Stimulated activated CD4-positive, alpha-beta T cell treated with anti-CD3 and anti-CD28 coated beads, Interleukin-1b, Interleukin-23, amount 100 ng/mL, for 24 hours (primary cell): ENCODE measurements at places on chromosomes 2 and 18.

DNA sequence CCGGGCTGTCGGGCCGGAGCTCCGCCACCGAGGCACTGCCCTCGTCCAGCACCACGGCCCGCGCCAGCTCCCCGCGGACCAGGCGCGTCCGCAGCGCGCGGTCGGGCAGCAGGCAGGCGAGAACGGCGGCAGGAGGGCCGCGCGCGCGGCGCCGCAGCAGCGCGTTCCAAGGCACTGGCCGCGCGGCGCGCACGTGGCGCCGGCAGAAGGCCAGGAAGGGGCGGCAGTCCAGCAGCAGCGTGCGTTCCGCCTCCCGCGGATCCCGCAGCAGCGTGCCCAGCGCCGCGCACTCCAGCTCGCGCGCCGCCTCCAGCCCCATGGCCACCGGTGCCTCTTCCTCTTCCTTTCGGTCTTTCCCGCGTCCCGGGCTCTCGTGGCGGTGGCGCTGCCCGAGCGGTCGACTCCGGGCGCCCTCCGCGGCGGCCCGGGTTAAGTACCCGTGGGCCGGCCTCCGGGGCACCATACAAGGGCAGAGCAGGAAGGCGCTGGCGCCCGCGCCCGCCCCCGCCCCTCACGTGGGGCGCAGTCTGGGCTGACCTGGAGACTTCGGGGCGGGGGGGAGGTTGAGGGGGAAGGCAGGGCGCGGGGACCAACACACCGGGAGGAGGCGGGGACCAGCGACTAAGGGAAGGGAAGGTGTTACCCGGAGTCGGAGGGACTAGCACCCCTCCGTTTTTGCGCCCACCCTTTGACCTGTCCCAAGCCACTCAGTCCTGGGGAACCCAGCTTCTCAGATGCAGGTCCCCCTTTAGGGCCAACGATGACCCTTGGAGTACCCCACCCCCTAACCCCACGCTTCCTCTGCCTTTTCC is at the start of gene DUSP2:
TSS of gene DUSP2 (minus strand) at position 405 of the 812 bp plus-strand sequence. CDS start at position 319, 86 bp downstream.
- peak; percentile 77 for DNase-seq

- DNase-seq, result no peak
Measured at GRCh38 chr2:233990261-233990798, 60.2 kb upstream of the SPP2 start.

DNA sequence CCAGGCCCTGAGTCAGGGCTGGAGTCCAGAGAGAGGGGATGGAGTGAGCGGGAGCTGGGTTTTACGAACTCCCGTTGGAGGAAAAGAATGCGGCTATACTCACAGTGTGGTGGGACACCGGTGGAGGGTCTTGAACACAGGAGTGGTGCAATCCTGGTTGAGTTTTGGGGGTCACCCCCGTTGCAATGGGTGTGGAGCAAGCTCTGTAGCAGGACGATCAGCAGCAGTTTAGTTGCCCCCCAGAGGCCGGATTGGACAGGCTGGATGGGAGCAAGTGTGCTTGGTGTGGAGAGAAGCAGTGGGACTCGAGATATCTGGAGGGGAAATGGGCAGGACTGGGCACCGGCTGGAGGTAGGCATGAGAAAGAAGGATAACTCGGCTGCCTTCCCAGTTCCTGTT is 72.3 kb upstream of the TWIST2 start:
- DNase-seq, result no peak

DNA sequence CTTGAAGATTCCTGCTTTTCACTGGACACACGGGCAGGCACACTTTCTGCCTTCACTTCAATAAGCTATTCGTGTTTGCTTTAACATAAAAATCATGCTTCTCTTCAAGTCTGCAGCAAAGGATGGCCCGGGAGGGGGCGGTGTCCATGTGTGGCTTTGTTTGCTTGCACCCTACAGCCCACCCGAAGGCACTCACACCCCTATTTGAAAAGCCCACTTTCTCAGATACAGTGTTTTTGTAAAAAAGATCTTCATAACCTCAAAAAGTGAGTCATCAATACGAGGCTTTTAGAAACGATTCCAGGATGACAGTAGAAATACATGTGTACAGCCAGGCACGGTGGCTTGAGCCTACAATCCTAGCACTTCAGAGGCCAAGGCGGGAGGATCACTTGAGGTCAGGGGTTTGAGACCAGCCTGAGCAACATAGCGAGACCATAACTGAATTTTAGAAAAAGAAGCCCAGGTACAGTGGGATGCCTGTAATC is 36.5 kb upstream of the HPCAL1 start:
- DNase-seq, result no peak

GRCh38 chr18:48374423-48375149 is 34.6 kb downstream of the ZBTB7C start:
- no peak for DNase-seq

- no peak for DNase-seq
Measured at GRCh38 chr2:169860149-169860548, 32.9 kb downstream of the UBR3 start.

DNA sequence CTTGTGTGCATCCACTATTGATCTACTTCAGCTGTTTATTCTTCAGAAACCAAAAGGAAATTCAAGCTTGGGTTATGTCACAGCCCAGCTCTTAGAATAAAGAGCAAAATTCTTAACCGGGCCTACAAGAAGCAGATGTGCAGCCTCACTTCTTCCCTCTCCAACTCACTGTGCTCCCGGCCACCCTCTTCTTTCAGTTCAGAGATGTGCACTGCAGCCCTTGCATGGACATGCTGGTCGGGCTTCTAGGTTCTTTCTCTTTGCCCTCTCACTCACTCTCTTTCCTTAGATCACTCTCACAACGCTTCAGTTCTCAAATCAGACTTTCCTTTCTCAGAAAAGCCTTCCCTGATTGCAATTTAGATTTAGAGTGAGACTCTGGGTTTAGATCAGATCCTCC is 104.1 kb downstream of the CHN1 start:
- no peak for DNase-seq

GRCh38 chr2:157627594-157628476 is 829 bp downstream of the ACVR1C start:
- peak; percentile 16 for DNase-seq

DNA sequence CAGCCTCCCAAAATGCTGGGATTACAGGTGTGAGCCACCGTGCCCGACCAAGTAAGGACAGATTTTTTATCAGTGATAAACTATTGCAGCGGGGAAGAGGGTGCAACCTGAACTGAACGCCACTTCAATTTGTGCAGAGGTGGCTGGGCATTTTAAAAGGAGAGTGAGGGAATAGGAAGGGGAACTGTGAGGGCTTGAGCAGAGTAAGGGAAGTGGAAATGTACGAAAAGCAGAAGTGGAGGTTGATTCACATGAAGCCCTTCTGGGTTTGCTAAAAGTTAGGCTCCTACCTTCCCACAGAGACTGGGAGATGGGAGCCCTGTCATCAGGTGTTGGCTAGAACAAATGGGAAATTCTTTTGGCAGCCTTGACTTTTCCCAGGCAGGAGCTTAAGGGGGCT is 6.1 kb downstream of the STK11IP start:
- DNase-seq, result no peak

DNA sequence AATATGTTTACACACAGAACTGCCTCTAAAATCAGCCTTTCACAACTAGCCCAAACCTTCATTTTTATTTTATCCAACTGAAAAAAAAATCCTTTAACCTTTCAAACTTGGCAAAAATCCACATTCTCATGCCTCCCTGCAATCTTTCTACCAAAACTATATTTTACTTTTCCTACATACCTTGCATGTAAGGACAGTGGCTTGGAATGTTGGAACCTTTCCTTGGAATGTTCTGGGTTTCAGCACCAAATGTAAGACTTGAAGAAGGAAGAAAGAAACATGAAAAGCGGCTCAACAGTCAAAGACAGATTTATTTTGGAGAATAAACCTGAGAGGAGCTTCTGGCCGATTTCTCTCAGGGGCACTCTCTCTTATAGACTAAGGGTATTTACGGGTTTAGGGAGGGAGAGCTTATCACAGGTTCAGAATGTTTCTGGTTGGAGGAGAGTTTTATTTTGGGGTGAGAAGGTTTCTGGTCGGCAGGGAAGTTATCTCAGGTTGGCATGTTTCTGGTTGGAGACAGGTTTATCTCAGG is 79.7 kb downstream of the RRM2 start:
- no peak for DNase-seq

DNA sequence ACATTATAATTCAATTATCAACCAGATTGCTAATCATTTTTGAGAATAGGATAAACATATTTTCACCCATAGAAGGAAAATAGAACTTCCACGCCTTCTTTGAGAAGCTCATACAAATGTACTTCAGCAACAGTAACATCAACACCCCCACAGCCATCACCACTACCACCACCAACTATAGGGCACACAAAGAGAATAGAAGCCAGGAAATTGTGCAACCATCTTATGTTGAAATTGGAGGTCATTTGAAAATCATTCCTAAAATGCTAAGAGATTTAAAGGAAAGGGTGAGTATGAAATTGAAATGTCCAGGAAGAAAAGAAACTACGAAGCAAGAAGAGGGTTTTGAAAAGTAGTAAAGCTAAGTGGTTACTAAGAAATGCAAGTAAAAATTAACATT is 563.4 kb downstream of the ZNF804A start:
- DNase-seq, result no peak

- DNase-seq, result no peak
Measured at GRCh38 chr2:150023044-150023443, 435.5 kb upstream of the MMADHC start.

- no peak for DNase-seq
Measured at GRCh38 chr2:206164261-206164862, 4.7 kb downstream of the EEF1B2 start.

DNA sequence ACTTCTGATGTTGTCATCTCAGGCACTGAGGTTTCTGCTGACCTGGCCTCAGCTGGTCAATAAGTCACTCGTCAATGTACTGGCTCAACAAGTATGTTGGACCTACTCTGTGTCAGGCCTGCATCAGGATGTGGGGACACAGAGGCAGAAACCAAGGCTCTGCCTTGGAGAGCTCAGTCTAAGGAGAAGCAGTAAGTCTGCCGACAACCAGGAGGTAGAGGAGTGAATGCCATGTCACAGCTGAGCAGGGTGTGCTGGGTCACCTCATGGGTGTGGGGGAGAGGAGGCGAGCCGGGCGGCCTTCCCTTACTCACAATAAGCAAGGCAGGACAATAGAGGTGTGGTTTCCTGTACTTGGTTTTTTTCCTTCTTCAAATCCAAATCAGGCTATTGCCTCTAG is 75.8 kb downstream of the COLEC12 start:
- no peak for DNase-seq

DNA sequence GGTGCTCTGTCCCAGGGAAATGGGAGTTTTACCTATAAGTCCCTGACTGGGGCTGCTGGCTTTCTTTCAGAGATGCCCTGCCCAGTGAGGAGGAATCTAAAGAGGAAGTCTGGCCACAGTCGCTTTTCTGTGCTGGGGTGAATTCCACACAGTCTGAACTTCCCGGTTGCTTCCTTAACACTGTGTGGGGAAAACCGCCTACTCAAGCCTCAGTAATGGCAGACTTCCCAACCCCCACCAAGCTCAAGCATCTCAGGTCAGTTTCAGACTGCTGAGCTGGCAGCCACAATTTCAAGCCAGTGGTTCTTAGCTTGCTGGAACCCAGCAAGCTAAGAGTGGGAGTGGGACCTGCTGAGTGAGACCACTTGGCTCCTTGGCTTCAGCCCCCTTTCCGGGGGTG is 54.9 kb downstream of the NUP35 start:
- DNase-seq, result no peak

GRCh38 chr2:76275788-76276187 is 565.1 kb upstream of the GCFC2 start:
- DNase-seq, result no peak

DNA sequence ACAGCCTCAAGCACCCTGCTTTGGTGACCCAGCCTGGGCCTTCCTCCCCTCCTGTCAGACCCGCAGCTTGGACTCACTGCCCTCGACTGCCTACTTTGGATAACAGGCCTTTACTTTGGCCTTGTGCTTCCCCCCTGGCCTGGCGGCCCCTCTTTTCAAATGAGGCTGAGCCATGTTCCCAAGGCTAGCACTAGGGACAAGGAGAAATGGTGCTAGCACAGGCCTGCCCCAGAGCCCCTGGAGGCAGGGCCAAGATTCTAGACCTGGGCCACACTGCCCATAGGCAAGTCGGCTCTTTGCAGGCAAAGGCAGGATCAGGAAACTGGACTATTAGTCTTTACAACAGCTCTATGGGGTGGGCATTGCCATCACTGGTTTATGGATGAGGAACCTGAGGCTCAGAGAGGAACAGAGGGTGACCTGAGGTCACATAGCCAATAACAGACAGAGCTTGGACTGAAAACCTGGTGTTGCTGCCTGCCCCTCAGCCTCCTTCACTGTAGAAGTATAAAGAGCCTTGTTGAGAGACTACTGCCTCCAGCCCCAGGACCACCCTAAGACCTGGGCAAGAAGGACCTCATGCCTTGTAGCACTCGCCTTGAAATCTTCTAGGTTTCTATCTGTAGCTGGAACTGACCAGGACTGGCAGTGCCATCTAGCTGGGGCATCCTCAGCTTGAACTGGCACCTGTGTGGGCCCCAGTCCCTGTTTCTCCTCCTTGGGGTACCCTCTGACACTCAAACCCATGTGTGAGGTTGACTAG is 266.3 kb downstream of the DYSF start:
- no peak for DNase-seq

- no peak for DNase-seq
Measured at GRCh38 chr2:101704046-101704466, 6.5 kb downstream of the MAP4K4 start.

- no peak for DNase-seq
Measured at GRCh38 chr2:65999796-66000195, 435.1 kb upstream of the MEIS1 start.
